Uterus (tissue), 4 donors: ENCODE measurements at places on chromosomes 13 and 19.
A peak's percentile ranks its signal among the peaks of the same experiment; 100 is the strongest.

DNA sequence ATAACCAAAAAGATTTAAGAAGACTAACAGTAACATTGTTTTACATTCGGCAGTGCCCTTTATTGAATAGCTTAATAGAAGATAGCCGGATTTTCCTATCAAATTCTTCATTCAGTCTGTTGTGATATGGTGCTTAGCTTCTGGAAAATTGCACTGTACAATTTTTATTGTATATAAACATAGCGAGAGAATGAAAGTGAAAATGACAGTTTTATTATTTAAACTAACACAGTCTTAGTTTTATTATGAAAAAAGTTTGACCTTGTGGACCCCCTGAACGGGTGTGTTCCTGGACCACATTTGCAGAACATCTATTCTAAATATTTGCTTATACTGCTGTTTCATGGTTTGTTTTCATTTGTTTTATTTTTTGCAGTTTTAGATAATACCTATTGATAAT is 8.6 kb downstream of the ITM2B start:
- no peak for DNase-seq

DNA sequence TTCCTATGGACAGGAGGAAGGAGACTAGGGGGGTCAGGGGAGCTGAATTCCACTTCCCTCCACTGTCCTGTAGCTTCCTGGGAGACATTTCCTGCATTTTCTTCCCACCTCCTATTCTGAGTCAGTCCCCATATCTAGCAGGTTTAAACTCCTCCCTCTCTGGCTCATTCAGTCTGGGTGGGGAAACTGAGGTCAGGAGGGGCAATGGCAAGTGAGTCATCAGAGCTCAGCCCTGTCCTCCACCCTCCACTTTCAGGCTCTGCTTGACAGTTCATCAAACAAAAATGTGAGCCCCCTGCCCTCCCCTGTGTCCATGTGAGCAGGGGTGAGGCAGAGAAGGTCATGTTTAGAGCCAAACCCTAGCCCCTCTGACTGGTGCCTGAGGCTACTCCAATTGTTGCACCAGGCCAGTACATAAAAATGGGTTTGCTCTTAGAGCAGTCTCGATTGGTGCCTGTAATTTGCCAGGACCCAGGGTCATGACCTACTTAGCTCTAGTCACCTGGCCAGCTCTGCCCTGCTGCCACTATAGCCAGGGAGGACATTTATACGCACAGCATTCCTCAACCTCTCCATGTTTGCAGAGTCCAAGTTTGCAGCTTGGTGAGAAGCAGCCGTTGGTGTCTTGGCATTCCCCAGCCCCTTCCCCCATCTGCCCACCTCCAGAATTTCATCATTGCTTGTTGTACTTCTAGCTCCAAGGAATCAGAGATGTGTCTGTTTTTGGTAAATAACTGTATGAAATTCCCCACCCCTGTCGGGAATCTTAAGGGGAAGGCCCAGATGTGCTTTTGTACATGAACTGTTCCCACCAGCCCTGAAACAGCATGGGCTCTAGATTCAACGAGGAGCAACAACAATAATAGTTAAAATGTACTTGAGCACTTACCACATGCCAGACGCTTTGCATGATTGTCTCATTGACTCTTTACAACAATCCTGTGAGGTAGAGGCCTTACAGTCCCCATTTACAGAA is 20.7 kb downstream of the SAMD4B start:
- DNase-seq: no peak

GRCh38 chr13:39051157-39051556 is 12.9 kb downstream of the NHLRC3 start:
- no peak for DNase-seq

- no peak for DNase-seq
Measured at GRCh38 chr19:52961981-52962380, 700 bp downstream of the ZNF816 start.

DNA sequence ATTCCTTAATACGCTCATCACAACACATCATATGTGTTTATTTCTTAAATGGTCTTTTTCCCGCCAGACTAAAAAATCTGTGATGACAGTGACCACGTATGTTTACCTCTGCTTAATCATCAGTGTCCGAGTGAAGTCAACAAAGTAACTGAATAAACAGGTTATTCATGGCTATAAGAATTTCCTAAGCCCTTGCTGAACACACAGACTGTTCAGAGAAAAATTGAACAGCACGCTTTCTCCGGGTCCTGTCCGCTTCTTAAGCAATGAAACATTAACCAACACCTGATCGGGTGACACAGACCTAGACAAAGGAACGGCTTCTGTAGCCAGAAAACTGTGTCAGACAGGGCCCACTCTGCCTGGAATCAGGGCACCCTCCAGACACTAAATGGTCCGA is 14.3 kb downstream of the SAFB2 start:
- DNase-seq: no peak

DNA sequence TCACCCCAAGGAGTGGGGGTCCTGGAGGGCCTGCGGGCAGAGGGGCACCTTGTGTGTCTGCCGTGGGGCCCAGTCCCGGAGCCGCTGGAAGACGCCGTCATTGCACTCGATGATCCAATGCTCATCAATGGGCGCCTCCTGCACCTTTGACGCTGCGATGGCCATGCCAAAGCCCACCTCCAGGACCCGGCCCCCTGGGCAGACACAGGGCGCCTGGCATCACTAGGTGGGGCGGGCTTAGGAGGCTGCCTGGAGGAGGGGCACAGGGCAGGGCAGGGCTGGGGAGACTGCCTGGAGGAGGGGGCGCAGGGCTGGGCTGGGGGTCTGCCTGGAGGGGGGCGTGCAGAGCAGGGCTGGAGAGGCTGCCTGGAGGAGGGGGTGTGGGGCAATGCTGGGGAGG is 1.6 kb downstream of the GAMT start:
- no peak for DNase-seq

GRCh38 chr13:104847922-104848321 is 1687.5 kb downstream of the EFNB2 start:
- no peak for DNase-seq

DNA sequence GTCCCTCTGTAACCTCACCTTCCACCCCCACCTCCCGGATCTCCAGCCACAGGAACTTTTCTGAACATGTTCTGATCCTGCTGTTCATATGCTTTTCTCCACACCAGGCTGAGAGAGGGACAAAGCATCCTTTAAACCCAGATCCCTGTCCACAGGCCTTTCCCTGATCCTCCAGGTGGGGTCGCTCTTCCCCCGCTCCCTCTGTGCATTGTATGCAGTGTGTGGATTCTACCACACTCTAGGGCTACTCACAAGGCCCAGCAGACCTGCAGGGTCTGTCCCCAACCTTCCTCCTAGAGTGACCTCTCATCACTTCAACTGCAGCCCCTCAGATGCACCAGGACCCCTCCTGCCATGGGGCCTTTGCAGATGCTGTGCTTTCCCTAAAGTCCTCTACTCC is 1200.6 kb downstream of the UQCRFS1 start:
- no peak for DNase-seq

DNA sequence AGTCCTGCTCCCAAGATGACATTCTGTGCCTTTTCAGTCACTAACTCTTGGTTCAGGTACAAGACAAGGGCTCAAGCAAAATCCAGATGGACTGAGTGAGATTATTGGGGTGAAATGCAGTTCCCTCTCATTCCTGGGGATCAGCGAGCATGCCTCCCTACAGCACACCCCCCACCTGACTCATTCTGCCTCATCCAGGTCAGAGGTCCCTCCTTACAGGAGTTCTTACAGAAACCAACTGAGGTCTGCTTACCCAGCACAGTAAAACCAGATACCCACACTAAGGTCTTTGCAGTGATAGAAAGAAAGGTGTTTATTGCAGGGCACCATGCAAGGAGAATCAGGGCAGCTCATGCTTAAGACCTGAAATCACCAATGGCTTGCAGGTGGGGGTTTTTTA is 21.6 kb upstream of the MRI1 start:
- DNase-seq: no peak

DNA sequence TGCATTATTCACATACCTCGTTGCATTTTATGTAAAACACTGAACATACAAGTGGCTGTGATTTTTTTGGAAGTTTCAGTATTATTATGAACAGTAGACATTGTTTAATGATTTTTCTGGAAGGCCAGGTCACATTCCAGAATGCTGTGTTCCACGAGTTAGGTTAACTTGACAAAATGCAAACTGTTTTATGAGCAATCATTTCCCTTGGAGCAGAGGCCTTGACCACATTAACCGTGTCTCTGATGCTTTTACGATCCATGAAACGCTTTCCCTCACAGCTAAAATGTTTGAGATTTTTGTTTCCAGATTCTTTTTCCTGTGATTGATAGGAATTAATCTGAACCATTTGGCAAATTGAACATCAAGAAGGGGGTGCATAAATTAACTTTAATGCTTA is 57.8 kb downstream of the MBNL2 start:
- no peak for DNase-seq

GRCh38 chr13:77719128-77719527 is 21.6 kb downstream of the SLAIN1 start:
- no peak for DNase-seq

- DNase-seq: peak; percentile 18
Measured at GRCh38 chr19:50203281-50204080, at the start of gene MYH14. TSS of gene MYH14 (plus strand) at chr19:50203622. CDS start at chr19:50210366, 6,744 bp downstream.

DNA sequence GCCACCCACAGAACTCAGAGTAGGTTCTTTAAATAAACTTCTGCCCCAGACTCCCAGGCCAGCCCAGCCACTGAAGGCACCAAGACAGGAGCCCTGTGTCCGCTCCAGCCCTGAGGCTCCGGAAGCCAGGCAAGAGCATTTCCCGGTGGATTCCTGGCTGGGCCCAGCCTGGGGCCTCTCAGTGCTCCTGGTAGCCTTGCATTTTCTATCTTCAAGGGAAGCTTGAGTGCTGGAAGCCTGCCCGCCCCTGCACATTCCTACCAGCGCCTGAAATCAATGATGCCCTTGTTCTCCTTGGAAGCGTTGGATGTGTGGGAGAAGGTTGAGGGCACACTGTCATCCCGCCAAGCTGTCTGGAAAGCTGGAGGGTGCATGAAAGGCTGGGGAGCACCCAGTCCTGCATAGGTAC is 70.3 kb downstream of the ALOX5AP start:
- DNase-seq: no peak
